ENCODE measurements at places on chromosomes 3 and 15.

DNA sequence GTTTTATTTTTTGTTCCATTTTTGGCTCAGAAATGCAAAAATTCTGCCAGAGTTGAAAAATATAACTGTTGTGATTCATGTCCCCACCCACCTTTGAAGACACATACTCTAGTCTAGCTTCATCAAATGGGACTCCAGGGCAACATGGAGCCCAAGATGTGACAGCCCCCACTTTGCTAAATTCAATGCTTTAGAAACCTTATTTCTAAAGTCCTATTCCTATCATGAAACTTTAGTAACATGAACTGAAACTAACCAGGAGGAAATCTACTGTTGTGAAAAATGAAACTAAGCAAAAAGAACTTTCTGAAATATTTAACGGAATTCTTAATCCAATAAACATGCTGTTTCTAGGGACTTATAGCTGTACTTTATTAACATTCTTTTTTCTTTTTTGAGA lies 20.3 kb downstream of the UBP1 start:
- DNase-seq: peak; percentile 45

DNA sequence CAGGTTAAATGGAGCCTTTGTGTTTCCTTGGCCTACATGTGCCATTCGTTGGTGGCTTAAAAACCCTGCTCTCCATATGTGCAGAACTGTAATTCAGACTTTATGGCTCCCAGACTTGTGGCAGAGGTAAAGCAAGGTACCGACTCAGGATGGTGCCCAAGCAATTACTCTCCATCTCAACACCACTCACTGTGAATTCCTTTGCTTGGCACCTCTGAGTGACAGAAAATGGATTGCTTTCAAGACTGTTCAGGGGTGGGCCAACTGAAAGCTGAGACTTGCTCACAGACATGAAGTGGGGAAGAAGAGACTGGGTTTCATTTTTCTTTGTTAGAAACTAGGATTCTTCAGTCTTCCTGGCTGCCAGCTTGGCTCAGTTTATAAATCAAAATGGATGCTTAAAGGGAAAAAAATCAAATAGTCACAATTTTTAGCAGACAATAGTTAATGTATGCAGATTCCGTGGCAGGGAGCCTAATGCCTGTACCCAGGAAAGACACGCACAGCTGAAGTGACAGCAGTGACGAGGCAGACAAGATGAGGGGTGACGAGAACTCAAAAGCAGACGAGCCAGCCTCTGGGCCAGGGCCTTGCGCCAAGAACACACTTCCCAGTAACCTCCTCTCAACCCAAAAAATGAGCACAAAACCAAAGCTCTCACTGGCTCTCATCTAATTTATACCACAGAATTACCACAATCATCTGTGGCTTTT lies 207.9 kb upstream of the SLC2A2 start:
- no peak for DNase-seq

- no peak for DNase-seq
Observed at GRCh38 chr15:60871152-60871551, 357.9 kb downstream of the RORA start.

DNA sequence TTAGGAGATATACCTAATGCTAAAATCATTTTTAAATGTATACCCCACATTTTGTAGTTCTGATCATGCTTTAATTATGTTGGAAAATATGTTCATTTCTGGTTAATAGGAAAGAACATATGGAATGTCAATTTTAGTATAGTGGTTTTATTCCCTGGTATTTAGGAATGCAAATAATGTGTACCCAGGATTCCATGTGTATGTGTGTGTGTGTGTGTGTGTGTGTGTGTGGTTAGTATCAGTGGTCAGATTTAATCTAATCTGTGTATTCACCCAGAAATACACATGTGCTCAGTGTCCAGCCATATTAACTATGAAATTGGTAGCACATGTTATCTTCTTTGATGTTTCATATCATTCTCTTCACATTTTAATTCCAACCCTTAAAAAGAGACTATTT lies 233.5 kb upstream of the DCBLD2 start:
- no peak for DNase-seq

- DNase-seq: no peak
Observed at GRCh38 chr3:33718595-33718907, 497 bp upstream of the CLASP2 start.

GRCh38 chr3:73188707-73189106 lies 127.2 kb downstream of the EBLN2 start:
- no peak for DNase-seq

DNA sequence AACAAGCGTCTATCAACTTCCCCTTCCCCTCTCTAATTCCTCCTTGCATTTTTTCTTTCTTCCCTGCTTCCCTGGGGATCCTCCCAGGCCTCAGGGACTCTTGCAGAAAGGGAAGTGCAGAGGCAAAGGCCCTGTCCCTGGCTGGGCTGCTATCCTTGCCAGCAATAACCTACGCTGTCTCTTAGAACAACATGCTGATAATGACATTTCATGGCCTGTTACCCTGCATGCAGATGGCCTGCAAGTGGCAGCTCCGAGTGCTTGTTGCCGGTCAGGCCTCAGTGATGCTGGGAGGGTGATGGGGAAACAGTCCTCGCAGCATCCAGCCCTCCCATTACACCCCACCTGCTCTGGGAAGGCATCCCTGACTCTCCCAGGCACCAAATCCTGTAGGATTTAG lies 167.6 kb downstream of the RAB11A start:
- no peak for DNase-seq

- DNase-seq: no peak
Observed at GRCh38 chr15:40264321-40265153, 18.3 kb downstream of the ANKRD63 start.

GRCh38 chr15:60076582-60077276 lies 72.6 kb downstream of the FOXB1 start:
- DNase-seq: no peak

DNA sequence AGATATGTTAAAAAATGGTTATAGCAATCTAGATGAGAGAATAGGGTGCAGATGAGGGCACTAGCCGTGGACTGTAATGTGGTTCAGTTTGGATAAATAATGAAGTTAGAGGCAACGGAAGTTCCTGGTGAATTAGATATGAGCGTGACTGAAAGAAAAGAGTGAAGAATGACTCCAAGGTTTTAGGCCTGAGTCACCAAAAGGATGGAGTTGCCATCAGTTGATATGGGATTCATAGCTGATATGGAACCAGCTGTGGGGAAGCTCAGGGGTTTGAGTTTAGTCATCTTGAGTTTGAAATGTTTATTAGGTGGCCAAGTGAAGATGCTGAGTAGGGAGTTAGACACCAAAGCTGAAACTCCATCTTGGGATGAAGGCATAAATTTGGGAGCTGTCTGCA lies 66.2 kb downstream of the SSR3 start:
- DNase-seq: no peak
